ENCODE measurements at places on chromosomes 5 and 9.

- DNase-seq = no peak
Measured at GRCh38 chr5:62342476-62342837, 36.5 kb downstream of the KIF2A start.

DNA sequence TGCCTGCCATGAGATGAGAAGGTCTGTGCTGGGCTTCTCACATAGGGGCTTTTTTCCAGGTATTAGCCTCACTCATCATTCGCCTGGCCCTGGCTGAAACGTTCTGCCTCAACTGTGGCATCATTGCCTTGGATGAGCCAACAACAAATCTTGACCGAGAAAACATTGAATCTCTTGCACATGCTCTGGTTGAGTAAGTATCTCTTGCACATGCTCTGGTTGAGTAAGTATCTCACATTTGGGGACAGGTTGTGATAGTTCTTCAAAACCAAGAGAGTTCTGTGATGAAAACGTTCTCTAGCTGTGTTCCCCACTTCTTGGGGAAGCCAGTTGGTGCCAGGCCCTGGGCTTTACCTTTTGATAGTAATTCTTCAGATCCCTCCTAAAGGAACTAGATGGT is 17.4 kb upstream of the IL13 start:
- DNase-seq = no peak

DNA sequence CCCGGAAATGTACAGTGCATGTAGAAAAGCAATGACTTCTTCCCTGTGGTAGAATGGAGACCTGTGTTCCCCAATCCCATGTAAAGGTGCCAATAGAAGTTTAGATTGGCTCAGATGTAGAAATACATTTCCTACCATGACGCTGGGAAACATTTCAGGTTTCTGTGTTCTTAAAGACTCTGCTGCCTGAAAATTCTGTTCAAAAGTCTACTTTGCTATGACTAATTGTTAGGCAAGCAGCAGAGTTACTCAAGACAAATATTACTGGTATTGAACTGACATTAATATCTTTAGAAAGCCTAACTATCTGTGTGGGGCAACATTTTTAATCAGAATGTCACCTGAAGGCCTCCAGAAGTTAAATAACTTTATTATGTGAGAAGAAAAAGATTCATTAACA is 75.5 kb upstream of the ELL2 start:
- no peak for DNase-seq

DNA sequence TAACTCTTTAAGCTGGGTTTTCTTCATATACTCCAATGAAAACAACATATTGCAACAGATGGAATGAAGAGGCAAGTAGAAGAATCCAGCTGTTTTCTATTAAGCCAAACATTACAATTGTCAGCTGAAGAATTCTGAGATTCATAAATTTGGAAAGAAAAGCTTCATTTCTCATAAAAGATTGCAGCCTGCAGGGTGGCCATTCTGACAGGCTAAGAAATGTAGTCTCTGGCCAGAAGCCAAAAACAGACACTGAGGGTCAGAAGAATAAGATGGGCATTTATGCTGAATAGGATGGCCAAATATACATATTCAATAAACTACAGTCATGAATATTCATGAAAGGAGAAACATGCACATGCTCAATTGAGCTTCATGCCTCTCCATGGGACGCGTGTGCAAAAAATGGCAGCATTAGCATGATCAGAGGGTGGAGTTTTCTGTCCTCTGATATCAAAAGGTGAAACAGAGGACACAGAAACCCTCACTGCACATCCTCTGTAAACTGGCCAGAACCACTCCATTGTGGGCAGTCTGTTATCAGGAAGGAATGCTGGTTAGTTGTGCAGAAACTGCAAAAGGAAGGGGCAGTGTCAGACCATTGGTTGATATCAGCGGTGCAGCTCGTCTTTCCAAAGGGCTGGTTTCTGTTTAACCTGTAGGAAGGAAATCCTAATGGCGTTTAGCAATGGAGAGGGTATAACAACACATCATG is 50.2 kb downstream of the FXN start:
- no peak for DNase-seq

- no peak for DNase-seq
Measured at GRCh38 chr9:92180669-92181181, 65.5 kb upstream of the SPTLC1 start.

DNA sequence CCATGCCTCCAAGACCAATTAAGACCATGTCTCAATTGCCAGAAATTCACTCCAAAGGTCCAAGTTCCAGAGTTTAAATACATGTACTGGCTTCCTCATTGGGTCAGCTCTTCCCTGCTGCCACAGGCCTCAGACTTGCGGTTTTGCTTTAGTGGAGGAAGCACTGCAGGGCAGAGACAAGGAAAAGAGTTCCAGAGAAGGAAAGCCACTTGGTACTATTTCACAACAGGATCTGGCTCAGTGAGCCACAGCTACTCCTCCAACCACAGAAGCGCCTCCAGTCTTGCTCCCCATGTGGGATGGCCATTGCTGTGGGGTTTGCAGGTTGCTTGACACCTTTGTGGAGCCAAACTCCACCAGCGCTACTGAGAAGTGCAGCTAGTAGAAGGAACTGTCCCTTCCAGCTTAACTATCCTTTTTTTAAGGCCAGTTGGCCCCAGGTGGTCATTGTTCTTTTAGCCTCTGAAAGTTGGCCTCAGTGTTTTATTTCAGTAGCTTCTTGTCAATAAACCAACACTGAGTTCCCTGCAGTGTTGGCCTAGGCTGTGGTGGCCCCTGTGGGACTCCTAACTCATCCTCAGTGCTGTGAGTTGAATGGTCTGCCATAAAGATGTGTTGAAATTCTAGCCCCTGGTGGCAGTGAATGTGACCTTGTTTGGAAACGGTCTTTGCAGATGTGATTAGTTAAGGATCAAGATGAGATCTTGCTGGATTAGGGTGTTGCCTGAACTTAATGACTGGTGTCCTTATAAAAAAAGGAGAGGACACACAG is 93.7 kb upstream of the DAP start:
- DNase-seq = no peak

GRCh38 chr5:36177715-36178523 is 26.0 kb downstream of the SKP2 start:
- DNase-seq = no peak

- DNase-seq = no peak
Measured at GRCh38 chr5:37921452-37921851, 81.6 kb upstream of the GDNF start.

GRCh38 chr9:132125944-132126679 is 35.7 kb upstream of the NTNG2 start:
- no peak for DNase-seq

DNA sequence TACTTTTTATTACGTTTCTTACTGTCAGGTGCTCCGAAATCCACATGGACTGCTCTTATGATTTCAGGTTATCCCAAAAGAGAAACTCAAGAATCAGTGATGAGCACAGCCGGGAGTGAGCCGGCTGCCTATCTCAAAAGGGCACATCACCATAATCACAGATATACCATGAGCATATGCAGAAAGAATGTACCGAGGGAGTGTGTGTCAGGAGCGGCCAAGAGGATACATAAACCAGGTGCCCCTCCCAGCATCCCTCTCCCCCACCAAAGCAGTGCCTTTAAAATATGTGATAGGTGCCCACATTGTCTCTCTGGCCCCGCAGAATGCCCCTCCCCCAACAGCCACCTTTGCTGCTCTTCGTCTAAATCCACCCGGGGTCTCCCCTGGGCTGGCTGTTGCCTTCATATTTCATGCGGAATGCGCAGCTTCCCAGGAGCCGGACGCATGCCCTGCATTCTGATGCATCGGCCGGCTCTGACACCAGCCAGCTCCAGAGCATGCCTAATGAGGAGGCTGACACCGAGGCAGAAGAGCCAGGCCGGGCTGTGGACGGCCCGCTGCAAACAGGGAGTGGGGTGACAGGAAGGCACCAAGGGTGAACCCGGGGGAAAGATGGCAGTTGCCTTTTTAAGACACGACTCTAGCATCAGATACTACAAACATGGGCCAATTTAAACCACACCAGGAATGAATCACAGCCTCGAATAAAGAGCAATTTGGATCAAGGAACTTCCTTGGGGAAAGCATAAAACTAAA is 652.3 kb downstream of the BNC2 start:
- no peak for DNase-seq

- no peak for DNase-seq
Measured at GRCh38 chr5:149852641-149853330, 91.8 kb downstream of the PDE6A start.

GRCh38 chr9:27771803-27772545 is 198.7 kb upstream of the C9orf72 start:
- DNase-seq = no peak

DNA sequence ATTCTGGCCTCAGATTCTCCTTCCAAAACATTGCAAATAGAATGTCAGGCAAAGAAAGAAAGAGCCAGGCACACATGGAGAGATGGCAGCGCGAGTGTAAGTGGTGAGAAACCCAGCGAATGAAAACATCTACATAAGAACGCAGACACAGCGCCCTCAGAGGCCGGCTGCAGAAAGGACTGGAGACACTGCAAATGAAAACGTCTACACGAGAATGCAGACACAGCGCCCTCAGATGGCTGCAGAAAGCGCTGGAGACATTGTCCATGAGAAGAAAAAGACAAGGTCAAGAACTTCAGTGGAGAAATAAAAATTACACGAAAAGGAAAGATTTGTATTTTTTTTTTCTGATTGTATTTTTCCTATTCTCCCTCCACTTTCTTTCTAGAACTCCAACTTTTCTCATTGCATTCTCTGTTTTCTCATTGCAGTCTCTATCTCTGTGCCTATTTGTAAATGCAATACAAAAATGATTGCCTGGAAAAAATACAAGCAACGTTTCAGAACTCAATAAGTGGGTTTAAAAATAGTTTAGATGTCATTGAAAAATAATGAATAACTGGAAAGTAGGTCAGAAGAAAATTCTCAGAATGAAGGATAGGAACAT is 117.9 kb upstream of the LPCAT1 start:
- no peak for DNase-seq

Measured in suprapubic skin (tissue), 4 donors.